ENCODE measurements at places on chromosomes 13 and 19.

GRCh38 chr13:95492044-95492801, 60.3 kb upstream of the CLDN10 start:
- peak; percentile 43 for DNase-seq

DNA sequence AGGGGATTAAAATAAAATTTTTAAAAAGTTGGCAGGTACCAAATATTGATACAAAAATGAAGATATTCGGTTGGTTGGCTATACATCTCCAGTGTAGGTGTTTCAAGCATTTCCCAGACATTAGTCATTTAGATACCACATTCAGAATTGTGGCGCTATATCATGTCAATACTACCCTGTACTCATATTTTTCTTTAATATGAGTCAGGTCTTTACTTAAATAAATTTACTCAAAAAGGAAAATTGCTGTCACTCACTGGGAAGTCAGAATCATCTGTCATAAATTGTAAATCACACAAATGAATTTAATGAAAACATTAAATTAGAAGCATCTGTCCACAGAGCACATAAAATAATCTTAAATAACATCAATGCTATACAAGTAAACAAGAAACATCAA, 134.2 kb downstream of the TSHZ3 start:
- no peak for DNase-seq

DNA sequence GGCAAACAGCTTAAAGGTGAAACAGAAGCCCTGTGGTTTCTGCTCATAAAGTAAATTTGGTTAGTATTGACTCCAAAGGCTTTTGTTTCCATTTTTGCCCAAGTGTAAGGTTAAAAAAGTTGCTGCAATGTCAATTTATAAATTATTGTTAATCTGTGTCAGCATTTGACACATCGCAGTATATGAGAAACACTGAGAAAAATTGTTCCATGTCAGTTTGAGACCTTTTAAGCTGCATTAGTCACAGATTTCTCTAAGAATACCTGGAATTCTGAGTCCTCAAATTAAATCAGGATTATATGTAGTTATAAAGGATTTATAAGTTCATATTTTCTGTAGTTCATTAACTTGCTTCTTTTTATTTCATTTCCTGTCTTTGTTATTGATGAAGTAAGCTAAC, 78.8 kb downstream of the FGF14 start:
- DNase-seq = no peak

DNA sequence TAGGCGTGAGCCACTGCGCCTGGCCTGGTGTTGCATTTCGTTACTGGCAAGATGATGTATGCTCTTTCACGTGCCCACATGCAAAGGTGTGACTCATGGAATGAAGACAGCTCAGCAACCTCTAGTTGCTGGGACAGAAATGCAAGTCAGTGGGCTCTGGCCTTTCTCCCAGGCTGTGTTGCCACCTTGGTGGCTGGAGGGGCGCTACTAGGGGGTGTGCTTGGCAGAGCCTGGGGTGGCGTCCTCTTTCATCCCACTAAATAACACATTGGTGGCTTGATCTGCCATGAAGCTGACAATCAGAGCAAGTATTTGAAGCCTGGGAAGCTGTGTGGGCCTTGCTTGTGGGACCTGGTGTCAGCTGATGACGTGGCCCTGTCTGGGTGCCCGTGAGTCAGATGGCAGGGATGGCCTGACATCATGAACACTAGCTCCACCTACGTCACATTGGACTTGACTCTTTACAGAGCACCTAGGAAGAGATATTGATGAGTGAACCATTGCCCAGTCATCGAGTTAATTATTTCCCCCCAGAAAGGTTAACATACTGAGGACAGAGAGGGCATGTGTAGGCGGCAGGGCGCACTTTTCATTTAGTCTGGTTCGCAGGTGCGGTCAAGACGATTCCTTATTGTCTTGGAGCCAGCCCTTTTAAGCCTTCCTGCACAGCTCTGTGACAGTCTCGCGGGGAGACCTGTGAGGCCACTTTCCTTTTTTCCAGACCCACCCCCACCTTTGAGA, 154.2 kb downstream of the TM9SF2 start:
- DNase-seq = no peak

- no peak for DNase-seq
These were observed 26.8 kb upstream of the STARD13 start for GRCh38 chr13:33312150-33312860.

Measured in LoVo (cell line).